ENCODE measurements at places on chromosomes 11 and 22.

DNA sequence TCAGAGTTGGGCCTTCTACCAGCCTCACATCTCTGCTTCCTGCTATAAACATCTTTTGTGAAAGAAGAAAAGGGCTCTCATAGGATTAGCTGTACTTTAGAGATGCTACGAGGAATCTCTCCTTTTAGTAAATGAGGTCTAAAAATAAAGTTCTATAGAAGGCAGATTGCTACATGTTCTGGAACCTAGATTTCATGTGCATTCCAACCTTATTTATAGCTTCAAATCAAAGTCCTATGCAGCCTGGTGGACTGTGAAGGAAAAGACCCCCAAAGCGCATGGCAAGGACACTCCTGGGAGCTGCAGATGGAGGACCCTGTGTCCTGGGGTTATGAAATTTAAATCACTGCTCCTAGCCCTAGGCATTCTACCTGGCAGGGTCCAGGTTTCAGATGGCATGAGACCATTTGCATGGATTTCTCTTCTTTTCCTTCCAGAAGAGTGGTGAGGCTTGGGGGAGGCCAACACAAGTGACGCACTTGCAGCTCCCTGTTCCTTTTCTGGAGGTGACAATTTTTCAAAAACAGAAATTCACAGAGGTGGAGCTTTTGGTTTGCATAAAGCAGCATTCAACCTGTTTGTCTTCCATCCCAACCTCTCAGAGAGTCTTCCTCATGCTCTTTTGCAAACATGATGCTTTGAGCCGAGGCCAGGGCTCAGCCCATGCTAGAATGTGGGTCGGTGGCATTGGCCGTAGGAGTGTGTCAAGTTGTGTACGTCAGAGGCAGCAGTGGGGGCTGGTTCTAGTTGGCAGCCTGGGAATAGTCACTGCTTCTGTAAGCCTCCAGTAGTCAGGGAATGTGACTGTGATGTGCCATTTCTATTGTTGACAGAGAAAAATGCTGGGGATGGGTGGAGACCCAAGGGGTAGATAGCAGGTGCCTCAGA lies 6.3 kb downstream of the CRY2 start:
- DNase-seq, result no peak

DNA sequence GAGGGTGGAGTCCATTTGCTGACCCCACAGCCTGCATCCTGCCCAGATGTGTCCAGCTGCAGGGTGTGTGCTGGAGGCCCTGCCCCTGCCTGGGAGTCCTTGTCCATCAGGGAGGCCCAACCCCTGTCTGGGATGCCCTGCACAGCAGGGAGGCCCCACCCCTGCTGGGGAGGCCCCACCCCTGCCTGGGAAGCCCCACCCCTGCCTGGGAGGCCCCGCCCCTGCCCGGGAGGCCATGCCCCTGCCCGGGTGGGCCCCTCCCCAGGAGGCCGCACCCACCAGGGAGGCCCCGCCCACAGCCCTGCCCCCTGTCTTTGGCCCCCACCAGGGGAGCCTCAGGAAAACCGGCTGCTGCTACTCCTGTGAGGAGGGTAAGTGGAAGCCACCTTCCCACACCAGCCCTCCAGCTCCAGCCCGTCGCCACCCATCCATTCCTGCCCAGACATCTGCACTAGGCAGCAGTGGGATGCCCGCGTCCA lies 37.2 kb downstream of the MUC5B start:
- no peak for DNase-seq

DNA sequence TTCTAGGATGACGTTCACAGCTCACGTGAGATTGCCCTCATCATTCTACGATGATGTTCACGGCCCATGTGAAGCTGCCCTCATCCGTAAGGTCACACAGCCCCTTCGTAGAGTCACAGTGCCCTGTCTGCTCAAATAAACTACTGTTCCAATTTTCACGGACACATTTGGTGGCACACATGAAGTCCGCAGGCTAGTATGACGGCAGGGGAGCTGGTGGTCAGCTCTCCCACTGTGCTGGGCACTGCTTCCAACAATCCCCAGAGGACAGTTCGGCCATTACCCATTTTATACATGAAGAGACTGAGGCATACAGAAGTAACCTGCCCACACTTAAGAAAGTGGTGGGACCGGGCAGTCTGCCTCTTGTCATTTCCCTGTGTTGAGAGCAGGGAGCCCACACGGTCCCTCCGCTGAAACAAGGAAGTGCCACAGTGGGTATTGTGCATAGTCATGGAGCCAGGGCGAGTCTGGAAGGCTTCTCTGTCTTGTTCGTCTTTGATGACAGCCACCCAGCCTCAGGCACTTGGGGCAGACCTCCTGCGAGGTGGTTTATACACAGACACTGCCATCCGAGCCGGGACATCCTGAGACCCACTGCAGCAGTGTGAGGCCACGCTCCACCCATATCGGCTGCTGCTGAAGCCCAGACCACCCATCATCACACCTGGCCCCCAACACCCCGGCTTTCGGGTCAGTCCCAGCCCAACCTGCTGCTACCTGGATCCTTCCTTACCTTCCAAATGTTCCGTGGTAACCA lies 114.3 kb downstream of the PHF21B start:
- no peak for DNase-seq

GRCh38 chr11:35811783-35812182 lies 132.1 kb upstream of the LDLRAD3 start:
- DNase-seq, result no peak

DNA sequence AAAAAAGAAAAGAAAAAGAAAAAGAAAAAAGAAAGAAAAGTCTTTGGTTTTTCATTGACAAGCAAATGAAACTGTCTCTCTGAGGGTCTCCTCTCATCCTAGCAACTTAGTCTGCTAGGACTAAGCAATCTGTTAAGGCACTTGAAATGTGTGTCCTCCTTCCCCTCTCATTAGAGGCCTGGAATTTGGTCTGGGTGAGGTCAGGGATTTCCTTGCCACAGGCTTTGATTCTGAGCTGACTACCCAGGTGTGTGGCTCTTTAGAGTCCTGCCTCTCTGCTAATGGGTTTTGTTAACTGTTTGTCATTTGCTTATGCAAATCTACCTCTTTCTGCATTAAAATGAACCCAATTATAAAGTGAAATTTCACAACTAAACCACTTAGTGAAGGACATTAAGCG lies 18.3 kb upstream of the PKNOX2 start:
- no peak for DNase-seq

GRCh38 chr11:109644152-109644551 lies 222.2 kb downstream of the C11orf87 start:
- no peak for DNase-seq

All from AG09309 (cell line).